ENCODE measurements at places on chromosomes 3 and 15.
A peak's percentile ranks its signal among the peaks of the same experiment; 100 is the strongest.

DNA sequence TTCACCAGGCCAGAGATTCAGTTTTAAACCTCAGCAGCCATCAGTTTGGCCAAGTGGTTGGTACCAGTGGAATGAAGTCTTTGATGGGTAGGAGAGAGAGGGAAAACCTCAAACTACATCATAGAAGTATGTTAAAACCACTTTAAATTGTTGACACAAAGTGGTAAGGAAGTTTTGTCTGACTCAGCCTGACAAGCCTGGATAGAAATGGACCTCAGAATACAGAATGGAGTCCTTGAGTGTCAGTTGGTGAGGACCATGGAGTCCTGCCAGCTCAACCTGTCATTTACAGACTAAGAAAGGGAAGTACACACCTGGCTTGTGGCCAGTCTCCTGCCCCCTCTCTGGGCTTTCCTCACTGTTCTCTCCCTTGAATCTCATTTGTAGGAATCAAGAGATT lies 12.1 kb downstream of the EAF1 start:
- DNase-seq = no peak

DNA sequence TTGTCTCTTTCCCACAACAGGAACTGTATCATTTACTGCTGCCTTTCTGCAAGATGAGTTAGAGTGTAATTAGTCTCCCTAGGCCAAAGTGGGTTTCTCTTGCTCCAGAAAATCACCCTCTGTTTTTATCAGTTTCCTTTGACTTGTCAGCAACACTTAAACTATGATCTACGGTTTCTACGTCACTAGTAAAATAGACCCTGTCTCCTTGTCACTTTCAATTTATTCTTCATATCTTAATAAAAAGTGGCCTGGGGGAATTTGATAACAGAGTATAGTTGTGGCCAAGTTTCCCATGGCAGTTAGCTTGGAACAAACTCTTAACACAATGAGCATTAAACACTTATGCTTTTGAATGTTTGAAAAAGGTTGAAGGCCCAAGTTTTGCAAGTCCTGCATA lies 79.6 kb downstream of the CGNL1 start:
- DNase-seq = no peak

- DNase-seq = no peak
Observed at GRCh38 chr3:15501126-15501525, 20.4 kb downstream of the COLQ start.

DNA sequence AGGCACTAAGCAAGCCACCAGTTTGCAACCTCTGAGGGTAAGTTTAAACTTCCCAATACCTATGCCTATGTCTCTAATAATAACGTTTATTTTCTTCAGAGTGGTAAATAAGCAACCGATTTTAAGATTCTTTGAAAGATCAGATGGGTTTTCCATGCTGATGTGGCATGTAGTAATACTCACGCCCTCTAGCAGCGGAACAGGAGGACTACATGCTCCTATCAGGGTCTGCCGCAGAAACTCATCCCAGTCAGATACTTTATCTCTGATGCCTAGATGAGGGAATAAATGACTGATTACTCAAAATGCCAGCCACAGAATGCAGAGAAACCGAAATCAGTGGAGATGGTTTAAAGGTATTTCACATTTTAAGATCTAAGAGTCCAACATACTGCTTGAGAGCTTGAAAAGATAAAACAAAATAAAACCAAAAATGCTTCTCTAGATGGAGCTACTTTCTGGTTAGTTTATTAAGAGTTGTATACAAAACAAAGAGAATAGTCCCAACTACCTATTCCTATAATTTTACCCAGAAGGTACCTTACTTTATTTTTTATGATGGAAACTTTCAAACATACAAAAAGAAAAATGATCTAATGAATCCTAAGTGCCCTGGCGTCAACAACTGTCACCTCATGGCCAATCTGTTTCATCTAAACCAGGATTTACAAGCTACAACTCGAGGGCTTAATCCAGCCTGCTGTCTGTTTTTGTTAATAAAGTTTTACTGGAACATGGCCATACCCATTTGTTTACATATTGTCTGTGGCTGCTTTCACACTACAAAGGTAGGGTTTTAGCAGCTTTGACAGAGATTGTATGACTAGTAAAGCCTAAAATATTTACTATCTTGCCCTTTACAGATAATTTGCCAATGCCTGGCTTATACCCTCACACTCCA lies 37.5 kb upstream of the STIMATE start:
- peak; percentile 5 for DNase-seq

DNA sequence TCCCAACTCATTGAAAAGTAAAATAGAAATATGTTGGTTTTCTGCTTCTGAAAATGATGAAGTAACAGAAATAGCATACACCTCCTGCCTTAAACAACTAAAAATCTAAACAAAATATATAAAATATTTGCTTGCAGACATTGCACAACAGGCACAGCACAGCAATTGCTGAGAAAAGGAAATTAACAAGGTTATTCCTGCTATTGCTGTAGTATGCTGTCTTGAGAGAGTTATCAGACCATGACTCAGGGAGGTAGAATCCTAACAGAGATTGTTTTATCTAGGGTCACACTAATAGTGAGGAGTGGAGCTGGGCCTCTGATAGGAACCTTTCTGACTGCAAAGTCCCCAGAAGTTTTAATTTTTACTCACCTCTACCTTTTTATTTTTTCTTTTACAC lies 72.6 kb downstream of the ZBTB20 start:
- no peak for DNase-seq

- no peak for DNase-seq
Observed at GRCh38 chr3:69255928-69256327, 130.0 kb downstream of the FRMD4B start.

GRCh38 chr15:93073465-93073952 lies 15.5 kb downstream of the RGMA start:
- no peak for DNase-seq

GRCh38 chr3:23816721-23817120 lies 11.0 kb downstream of the UBE2E1 start:
- no peak for DNase-seq

All from HS-27A (cell line).